ENCODE measurements at places on chromosomes 6 and 20.
A peak's percentile ranks its signal among the peaks of the same experiment; 100 is the strongest.

- DNase-seq, result peak; percentile 60
Measured at GRCh38 chr6:37171201-37171969, 1.4 kb downstream of the PIM1 start.

- DNase-seq, result no peak
Measured at GRCh38 chr20:39822667-39823066, 860.5 kb downstream of the DHX35 start.

DNA sequence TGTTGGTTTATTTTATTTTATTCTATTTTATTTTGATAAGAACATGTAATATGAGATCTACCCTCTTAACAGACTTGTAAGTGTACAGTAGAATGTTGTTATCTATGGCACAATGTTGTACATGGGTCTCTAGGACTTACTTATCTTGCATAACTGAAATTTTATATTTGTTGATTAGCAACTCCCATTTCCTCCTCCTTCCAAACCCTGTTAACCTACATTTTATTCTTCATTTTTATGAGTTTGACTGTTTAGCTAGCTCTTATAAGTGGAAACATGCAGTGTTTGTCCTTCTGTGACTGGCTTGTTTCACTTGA lies 37.9 kb upstream of the BCAS1 start:
- DNase-seq, result no peak

DNA sequence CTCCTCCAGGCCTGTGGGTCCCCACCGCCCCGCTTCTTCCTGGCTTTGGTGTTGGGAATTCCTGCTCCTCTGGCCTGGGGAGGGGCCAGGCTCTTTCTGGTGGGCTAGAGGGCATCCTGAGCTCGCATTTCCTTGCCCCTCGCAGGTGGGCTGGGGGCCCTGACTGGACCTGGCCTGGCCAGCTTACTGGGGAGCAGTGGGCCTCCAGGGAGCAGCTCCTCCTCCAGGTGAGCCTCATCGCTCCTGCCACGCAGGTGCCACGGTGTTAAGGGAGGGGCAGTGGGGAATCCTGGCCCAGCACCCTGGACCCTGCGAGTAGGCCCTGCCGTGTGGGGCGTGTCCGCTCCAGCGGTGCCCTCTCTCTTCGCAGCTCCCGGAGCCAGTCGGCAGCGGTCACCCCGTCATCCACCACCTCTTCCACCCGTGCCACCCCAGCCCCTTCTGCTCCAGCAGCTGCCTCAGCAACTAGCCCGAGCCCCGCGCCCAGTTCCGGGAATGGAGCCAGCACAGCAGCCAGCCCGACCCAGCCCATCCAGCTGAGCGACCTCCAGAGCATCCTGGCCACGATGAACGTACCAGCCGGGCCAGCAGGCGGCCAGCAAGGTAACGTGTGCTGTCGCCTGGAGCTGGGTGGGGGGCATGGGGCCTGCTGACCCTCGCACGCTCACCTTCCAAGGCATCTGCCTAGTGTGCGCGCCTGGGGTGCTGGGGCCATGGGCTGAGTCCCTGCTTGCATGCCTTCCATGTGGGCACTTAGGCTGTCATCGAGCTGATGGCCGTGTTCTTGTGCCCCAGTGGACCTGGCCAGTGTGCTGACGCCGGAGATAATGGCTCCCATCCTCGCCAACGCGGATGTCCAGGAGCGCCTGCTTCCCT lies 4.7 kb downstream of the ADRM1 start:
- no peak for DNase-seq

GRCh38 chr6:39090036-39090435 lies 24.9 kb downstream of the SAYSD1 start:
- DNase-seq, result no peak

GRCh38 chr6:138944412-138944811 lies 43.6 kb downstream of the REPS1 start:
- DNase-seq, result no peak

DNA sequence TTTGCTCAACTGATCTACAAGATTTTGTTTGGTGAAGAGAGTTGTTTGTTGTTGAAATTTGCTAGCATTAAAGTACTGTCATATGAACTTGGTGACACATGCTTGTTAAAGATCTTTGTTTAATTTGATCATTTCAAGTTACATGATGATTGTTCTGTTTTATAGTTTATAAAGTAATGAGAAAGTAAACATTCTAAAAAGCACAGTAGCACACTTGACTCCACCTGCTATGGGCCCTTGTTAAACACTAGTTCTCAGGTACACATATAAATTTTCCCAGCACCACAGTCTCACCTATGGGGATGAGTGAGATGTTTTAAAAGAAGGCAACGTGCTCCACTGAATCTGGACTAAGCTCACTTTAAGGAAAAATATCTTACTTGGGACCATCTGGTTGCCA lies 14.1 kb downstream of the MCHR2 start:
- DNase-seq, result no peak

DNA sequence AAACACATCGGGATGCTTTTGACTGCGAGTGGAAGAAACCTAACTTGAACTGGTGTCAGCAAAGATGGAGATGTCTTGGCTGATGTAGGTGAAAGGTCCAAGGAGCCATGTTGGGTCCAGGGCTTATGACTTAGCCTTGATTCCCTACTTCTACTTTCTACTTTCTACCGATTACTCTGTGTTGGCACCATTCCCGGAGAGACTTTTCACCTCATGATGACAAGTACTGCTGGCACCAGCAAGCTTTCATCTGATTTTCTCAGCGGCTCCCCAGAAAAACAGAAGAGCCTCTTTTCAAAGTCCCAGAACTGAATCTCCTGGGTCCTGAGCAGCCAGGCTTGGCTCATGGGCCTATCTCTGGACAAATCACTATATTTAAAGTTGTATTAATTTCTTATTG lies 4.9 kb upstream of the EDN3 start:
- DNase-seq, result no peak

DNA sequence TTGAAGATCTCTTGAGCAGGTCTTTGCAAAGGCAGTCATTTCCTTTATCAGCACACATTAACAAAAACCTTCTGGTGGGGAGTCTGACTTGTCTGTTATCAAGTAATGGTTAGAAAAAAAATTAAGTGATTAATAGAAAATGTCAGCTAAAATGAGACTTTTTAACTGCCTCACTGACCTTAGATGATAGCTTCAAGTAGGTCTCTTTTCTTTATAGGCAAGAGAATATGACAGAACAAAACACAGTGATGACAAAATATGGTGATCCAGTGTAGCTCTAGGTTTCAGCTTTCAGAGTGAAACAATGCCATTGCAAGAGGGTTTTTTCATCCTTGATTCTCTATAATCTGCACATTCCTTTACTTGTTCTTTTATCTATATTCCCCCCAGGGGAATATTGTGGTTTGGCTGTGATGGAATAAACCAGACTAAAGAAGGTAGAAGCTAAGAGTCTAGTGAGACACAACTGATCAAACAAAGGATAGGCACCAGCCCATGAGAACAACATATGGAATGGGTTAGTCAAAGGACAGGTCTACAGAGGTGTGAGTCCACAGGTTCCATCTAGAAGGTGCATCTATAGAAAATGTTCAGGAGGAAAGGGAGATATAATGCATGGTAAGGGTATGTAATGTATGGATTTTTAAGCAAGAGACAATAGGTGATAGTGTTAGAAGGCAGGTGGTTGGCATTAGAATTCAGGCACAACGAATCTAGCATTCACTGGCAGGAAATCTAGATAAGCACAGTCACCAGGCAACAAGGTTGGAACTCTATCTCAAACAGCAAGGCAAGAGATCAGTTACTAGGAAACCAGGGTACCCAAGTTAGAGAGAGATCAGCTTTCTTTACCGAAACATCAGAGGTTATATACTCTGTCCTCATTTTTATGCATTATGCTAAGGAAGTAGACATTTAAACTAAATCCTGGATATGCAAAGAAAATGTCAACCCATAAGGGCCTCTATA lies 228.9 kb upstream of the SMLR1 start:
- DNase-seq, result no peak

DNA sequence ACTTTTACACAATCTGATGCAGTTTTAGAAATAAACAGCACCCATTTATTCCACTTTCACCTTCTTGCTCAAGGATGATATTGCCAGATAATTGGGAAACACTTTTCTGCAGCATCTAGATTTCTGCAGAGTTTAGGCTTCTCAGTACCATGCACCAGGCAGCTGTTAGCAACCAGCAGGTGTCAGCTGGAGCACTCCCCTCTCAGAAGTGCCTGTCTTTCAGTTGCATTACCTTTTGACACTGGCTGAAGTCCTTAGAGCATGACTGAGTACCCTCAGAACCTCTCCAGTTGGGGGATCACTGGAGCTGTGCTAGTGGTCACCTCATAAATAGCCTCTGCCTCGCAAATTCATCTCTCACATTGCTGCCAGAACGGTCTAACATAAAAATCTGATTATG lies 91.2 kb downstream of the DNAH8 start:
- no peak for DNase-seq

DNA sequence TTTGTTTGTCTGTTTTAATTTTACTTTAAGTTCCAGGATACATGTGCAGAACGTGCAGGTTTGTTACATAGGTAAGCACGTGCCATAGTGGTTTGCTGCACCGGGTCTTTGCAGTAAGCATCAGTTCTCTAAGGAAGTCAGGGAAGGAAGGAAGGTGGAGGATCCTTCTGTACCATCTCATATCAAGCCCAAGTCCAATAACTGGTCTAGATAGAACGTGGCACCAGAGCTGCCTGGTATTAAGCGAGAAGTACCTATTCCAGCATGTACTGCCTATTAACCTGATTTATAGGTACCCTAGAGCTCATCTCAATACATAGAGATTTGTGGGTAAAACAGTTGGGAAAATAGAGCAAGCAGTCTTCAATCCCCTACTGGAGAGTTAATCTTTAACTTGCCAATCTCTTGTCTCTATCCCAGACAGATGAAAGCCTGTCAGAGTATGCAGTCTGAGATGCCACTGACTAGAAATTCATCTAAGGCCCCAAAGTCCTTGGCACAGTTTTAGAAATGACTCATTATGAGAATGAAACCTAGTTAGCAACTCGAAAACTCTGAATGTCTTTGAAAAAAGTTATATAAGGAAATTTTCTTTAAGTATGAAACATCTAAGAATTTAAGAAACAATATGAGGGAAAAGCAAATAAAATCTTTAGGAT lies 144.9 kb downstream of the TFAP2A start:
- no peak for DNase-seq

- no peak for DNase-seq
Measured at GRCh38 chr6:147667082-147667481, 158.6 kb downstream of the SAMD5 start.

- DNase-seq, result no peak
Measured at GRCh38 chr6:12785301-12785700, 68.7 kb downstream of the PHACTR1 start.

- no peak for DNase-seq
Measured at GRCh38 chr6:62980724-62981123, 230.5 kb upstream of the FKBP1C start.

DNA sequence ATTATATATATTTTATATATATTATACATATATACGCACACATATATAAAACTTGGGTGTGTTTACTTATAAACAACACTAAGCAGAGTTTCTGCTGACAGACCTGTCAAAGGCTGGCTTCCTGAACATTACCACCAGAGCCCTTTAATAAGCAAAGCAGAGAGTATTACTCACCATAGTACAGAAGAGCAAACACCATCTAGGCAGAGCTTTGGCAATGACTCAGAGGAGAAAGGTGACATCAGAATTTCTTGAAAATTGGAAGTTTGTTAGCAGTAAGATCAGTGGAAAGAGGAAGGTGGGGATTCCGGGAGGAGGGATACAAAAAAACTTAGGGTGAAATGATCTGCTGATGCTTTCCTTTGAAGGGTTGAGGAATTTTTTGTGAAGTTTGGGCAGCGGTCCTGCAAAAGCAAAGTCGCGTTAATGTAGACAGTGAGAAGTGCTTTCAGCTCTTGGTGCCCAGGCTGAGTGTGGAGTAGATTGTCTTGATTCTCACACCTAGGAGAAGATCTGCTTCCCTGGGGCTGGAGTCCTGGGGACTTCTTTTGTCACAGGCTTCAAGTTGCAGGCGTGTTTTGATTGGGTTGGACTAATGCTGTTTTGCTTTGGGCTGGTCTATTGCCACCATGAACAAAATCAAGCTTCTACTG lies 109.6 kb upstream of the BACH2 start:
- DNase-seq, result no peak

DNA sequence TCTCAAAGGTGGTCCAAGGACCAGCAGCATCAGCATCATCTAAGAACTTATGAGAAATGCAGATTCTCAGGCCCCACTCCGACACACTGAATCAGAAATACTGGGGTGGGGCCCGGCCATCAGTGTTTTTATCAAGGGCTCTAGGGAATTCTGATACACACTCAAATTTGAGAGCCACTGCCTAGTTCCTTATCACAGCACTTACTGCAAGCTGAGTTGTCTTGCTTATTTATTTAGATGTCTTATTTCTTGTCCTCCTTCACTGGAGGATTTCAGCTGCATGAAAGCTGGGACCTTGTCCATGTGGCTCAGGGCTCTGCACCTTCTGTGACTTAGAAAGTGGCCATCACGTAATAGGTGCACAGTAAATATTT lies 139.4 kb upstream of the RREB1 start:
- DNase-seq, result no peak

GRCh38 chr6:130313206-130313605 lies 52.6 kb upstream of the TMEM200A start:
- DNase-seq, result no peak

DNA sequence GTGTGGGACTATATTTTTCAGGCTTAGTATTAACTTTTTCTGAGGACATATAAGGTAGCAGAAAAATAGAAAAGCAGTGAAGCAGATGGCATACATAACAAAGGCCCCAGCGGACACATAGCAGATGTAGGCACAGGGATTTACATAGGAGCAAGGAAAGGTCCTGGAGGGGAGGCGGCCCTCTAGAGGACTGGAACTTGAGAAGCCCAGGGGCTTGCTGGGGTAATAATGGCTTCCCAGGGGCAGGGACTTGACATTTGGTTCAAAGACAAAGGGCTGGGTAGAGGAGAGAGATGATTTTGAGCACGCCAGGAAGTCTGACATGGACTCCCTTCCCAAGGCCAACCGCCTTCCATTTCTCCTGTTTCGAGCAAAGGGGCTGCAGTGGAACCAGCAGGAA lies 31.7 kb upstream of the OSTM1 start:
- no peak for DNase-seq

- no peak for DNase-seq
Measured at GRCh38 chr6:139416146-139416545, 41.7 kb upstream of the CITED2 start.

GRCh38 chr6:73006146-73006545 lies 219.2 kb downstream of the KHDC1L start:
- DNase-seq, result no peak

GRCh38 chr20:11159728-11160127 lies 485.9 kb upstream of the JAG1 start:
- DNase-seq, result no peak

GRCh38 chr6:145544041-145544440 lies 191.3 kb downstream of the EPM2A start:
- peak; percentile 5 for DNase-seq

- DNase-seq, result no peak
Measured at GRCh38 chr6:25927178-25927577, 3.3 kb downstream of the SLC17A2 start.

GRCh38 chr6:14543971-14544585 lies 426.5 kb downstream of the CD83 start:
- DNase-seq, result no peak

DNA sequence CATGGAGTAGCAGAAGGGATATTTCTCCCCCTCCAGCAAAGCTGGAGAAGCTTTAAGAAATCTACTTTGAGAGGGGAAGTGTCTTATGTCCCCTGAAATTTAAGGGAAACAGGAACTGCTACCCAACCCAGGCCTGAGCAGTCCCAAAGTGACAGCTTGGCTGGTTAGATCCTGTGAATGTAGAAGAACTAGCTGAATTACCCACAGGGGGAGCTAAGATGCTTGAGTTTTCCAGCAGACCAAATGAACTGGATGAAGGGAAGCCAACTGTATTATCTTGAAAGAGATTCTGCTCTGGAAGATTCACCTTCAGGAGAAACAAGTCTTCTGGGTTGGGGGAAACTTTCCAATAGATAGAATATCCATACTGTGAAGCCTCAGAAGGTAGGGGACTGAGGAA lies 303.3 kb upstream of the MMS22L start:
- DNase-seq, result no peak

Measured in dorsolateral prefrontal cortex (tissue), 122 donors.